ENCODE measurements at places on chromosomes 7 and 10.

- no peak for ATAC-seq
Observed at GRCh38 chr7:15470825-15471668, 90.8 kb downstream of the AGMO start.

- ATAC-seq = no peak
Observed at GRCh38 chr10:88104223-88104622, 240.8 kb downstream of the PTEN start.

DNA sequence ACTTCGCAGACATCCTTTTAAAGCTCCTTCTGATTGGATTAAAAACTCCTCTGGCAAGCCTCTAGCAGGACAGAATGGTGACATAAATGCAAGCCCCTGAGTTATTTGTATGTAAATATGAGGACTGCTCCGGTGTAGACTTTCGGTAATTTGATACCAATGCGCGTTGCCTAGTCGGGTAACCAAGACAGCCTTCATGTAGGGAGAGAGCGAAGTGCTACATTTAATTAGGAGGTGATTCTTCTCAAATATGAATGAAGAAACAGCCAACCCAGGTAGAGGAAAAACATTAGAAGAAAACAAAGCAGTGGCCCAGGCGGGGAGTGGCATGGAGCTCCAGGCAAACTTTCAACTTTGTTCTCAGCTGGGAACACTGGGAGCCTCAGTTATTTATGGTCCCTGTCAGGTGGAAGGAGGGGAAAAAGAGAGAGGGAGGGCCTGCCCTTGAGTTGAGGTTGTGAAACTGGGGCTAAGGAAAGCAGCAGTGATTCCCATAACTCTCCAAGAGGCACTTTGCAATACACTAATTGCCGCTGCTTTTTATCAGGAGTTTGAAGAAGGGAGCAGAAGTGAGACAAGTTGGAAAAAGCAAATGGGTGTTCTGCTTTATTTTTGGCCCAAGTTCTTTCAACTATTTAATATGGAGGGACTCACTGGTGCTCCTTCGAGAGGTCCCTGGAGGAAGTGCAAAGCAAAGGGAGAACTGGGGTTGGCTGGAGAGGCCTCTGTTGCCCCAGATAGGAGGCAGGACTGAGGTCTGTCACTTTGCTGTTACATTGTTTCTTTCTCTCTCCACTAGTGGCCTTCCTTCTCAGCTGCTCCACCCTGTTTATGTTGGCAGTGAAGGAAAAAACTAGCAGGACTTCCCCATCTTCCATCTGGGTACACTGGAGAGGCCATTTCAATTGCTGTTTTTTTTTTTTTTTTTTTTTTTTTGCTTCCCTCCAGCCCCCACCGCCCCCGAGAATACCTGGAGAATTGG is 234.6 kb upstream of the CCDC6 start:
- no peak for ATAC-seq

DNA sequence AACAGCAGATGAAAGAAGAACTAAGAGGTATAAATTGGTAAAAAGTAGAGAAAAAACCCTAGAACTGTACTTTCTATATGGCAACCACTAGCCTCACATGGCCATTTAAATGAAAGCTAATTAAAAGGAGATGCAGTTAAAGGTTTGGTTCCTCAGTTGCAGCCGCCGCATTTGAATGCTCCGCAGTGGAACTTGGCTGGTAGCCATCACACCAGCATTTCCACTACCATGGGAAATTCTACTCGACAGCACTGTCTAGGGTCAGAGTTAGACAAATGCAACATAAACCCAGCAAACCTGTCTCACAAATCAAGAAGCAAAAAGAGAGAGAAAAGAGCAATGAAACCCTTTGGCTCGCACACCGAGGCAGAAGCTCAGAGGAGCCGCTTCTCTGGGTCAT is 29.7 kb downstream of the VIPR2 start:
- no peak for ATAC-seq

GRCh38 chr7:139212133-139212532 is 18.9 kb upstream of the UBN2 start:
- no peak for ATAC-seq

DNA sequence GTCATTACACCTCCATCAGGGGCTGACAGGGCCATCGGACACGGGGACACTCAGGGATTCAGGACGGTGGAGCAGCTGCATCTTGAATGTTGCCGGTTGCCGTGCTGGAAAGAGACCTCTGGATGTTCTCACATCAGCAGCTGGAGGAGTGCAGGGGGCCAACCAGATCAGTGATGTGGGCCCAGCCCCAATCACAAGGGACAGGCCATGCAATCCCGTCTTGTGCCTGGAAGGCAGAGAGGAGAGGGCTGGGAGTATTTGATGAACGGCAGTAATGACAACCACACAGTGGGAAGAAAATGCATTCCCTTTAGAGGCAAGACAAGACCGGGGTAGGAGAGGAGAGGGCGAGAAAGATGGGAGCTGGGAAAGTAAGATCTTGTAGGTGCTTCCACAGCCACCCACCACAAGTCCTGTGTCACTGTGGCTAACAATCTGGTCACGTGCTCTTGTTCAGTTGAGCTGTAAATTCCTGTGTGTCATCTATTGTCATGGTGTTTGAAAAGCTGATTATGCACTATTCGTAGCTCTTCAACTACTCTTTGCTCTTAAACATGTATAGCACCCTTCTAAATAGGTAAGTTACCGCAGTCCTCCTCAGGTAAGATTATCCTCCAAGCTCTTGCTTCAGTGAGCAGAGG is 85.9 kb upstream of the LEP start:
- ATAC-seq = no peak

- no peak for ATAC-seq
Observed at GRCh38 chr10:90986136-90986760, 65.4 kb upstream of the ANKRD1 start.

DNA sequence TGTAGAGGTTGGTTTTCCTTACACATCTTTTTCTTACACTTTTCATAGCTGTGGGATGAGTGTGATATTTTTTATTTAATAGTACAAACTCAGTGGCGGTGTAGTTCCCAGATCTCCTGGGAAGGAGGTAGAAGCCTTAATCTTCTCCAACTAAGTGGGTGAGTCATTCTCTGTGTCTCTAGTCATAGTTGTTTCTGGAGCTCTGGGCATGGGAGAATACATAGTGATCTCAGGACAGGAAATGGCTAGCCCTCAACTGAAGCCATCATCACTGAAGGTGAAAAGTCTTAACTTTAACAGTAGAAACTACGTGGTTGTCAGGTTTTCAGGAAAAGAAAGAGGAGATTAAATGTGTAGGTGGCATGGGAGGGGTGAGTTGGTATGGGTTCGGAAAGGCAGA is 319.4 kb upstream of the FZD8 start:
- no peak for ATAC-seq

Measured in stimulated activated memory B cell treated with anti-CD40 and anti-IgM and Interleukin-4, amounts not matched to agents 10 μg/mL and 1 μg/mL and 100 μg/mL, for 72 hours (primary cell).